ENCODE measurements at places on chromosomes 7 and 10. TPM values are rescaled to one million over a fixed set of nuclear protein-coding genes. Genes with fewer than 3 reads are reported as not detected.

GIMAP6 gene
- total RNA-seq, result not detected

DRGX gene
- not detected for total RNA-seq

GRCh38 chr10:50892467-50892866, 7.0 kb upstream of the A1CF start:
- DNase-seq, result no peak

GRCh38 chr10:93954299-93954698, 39.4 kb upstream of the PLCE1 start:
- no peak for DNase-seq

- DNase-seq, result no peak
Observed at GRCh38 chr7:15820319-15820718, 133.8 kb upstream of the MEOX2 start.

TET1 gene
- 36.2 TPM for total RNA-seq

- DNase-seq, result no peak
Observed at GRCh38 chr7:100471021-100471420, 7.0 kb upstream of the SPACDR start.

DNA sequence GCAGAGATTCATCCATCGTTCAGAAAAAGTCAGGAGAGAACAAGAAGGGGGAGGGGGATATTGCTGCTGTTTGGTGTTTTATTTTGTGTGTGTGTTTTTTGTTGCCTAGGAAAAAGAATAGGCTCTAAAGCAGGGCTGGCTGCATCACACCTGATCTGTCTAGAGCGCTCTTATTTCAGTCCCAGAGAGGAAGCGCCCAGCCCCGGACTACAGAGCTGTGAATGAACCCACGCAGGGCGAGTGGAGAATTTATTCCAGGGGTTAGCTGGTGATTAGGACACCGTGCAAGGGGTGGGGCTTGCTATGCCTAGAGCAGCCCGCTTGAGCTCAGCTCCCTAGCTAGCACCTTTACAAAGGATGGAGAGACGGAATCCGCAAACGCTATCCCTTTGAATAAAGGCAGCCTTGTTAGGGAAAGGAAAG, 621 bp upstream of the FAM13C start:
- DNase-seq, result peak; percentile 20

KLF14 gene
- total RNA-seq, result 0.14 TPM

DNA sequence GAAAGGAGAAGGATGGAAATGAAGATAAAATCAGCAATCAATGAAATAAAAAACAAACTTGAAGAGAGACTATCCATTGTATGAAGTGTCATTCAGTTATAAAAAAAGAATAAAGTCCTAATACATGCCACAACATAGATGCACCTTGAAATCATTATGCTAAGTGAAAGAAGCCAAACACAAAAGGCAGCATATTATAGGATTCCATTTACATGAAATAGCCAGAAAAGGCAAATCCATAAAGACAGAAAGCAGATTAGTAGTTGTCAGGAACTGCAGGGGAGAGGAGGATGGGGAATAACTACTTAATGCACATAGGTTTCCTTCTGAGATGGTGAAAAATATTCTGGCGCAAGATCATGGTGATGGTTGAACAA, 6.6 kb upstream of the PON1 start:
- DNase-seq, result no peak

DNA sequence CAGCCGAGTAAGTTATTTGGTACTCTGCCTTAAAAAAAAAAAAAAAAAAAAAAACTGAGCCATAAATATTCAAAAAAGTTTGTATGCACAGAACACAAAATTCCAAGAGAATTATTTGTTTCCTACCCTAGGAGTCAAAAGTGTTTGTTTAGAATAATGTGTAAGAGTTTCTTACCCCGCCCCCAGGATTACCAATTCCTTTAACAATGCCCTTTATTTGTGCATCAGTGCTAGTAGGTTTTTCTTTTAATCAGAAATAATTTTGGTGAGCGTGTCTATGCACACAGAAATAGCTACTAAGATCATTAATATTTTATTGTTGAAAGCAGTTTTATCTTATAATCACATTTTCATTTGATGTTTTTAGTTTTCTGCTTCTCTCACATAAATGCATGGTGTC, 374.6 kb downstream of the DPP6 start:
- DNase-seq, result no peak

RET gene
- 1.5 TPM for total RNA-seq

- DNase-seq, result no peak
Observed at GRCh38 chr7:92794391-92794790, 42.0 kb downstream of the CDK6 start.

DNA sequence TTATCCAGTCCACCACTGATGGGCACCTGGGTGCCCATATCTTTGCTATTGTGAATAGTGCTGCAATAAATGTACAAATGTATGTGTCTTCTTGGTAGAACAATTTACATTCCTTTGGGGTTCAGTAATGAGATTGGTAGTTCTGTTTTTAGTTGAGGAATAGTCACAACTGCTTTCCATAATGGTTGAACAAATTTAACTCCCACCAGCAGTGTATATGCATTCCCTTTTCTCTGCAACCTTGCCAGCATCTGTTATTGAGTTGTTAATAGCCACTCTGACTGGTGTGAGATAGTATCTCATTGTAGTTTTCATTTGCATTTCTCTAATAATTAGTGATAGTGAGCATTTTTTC, 27.8 kb downstream of the COA1 start:
- no peak for DNase-seq

DNA sequence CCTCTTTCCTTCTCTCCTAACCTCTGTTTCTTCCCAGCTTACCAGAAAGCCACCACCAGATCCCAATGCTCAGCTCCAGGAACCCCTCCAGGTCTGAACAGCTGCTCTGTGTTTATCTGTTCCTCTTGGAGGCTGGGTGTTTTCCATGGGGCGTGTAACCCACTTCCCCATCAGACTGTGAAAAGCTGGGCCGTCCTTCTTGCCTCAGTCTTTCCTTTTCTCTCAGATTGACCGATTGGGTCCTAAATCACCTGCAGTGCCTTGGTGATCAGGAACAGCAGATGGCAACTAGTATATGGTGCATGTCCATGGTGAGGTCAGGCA, 4.8 kb downstream of the SH3PXD2A start:
- no peak for DNase-seq

DNA sequence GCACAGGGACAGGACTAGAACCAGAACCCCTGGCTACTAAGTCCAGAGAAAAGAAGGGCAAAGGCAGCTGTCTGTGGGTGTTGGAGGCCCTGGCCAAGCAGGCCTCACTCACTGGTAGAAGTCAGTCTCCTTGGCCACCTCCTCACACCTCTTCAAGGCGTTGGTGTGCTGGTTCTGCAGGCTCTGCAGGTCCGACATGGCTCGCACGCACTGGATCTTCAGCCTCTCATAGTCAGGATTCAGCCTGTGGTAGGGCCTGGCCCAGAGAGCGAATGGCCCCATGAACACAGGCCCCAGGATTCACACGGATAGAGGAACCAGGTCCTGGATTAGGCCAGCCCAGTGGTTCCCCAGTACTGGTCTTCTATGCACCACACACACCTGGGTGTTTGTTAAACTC, 72.4 kb downstream of the DLG5 start:
- DNase-seq, result no peak

DNA sequence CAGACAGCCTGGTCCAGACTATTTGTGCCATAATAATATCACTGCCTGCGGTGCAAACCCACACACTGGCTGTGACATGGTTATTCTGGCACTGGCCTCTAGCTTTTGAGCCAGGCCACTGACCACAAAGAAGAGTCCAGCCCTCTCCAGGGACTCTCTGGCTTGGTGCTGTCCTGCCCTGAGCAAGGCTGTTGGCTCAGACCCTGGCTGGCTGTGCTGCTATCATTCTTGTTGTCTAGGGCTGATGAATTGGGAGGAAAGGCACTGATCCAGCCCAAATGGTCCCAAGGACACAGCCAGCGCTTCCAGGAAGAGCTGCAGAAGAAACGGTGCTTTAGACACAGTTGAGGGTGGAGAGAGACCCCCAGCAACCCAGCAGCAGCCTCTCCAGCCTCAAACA, 80.8 kb downstream of the TMEM130 start:
- DNase-seq, result no peak

DNA sequence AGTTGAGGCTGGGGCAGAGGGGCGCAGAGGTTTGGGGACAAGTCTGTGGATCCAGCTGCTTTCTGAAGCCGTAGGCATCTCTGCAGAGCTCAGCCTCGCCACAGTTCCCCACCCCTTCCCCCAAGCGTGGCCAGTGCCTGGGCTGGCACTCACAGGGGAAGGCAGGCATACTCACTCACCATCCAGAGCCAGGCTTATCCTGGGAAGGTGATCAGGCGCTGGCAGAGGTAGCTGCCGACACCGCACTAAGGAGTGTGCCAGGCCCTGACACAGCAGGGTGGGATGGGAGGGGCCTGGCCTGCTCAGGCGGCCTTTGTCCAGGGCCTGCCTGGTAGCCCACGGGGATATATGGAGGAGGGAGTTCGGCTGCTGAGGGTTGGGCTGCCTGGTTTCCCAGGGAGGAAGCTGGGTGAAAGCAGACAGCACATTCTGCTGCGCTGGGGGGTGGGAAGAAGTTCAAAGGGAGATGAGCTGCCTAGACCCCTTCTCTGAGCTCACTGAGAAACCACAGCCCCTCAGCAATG, 15.9 kb downstream of the VSIR start:
- no peak for DNase-seq

GRCh38 chr7:128933180-128933891, 4.4 kb upstream of the IRF5 start:
- no peak for DNase-seq

CFTR gene
- total RNA-seq, result 6.6 TPM

OR6B1 gene
- not detected for total RNA-seq

DNA sequence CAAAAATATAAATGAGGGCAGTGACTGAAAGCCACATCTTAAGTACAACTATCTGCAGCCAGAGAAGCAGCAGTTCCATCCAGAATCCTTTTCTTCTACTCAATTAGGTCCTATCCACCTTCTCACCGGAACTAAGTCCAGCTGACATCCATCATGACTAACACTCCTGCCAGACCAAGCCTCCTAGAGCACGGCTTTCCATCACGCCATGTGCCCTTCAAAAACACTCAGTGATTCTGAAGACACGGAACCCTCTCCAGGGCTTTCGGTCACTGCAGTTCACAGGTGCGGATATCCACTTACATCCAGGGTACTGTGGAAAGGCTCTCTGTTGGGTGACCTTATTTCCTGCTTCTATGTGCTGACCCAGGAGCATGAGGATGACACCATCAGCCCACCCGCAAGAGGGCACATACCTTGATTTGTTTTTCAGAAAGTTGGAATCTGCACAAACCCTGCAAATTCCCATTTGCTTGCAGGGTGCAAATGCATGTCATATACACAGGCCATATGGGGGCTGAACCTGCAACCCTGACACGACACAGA, 64.3 kb downstream of the FAM171A1 start:
- no peak for DNase-seq

- DNase-seq, result peak; percentile 34
Observed at GRCh38 chr7:74454021-74454924, 567 bp downstream of the GTF2IRD1 start.

GRCh38 chr10:93224005-93224779, 150.5 kb downstream of the CYP26A1 start:
- DNase-seq, result no peak

LLCFC1 gene
- not detected for total RNA-seq

GRCh38 chr7:93053949-93054943, 63.5 kb downstream of the SAMD9 start:
- no peak for DNase-seq

Measured in progenitor cell of endocrine pancreas (in vitro differentiated cells).